ENCODE measurements at places on chromosomes 7 and 10.
A peak's percentile ranks its signal among the peaks of the same experiment; 100 is the strongest.

GRCh38 chr10:96643920-96644319, 57.1 kb upstream of the TM9SF3 start:
- no peak for DNase-seq

- DNase-seq = no peak
Measured at GRCh38 chr7:158277219-158278141, 310.1 kb downstream of the PTPRN2 start.

GRCh38 chr7:114688443-114689055, 233.3 kb upstream of the MDFIC start:
- DNase-seq = no peak

DNA sequence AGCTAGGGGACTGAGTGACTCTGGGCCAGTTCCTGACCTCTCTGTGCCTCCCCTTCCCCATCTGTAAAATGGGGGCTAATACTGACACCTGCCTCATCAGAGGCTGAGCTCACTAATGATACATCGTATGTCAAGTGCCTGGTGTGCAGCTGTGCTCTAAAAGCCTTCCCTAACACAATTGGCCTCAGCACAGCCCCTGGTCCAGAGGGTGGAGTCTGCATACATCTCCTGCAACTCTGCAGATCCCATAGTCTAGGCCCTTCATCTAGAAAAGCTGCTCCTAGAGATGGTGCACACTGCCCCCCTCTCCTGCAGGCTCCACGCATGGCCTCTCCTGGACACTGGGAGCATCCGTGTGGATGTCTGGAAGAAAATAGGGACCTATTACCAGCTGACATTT, 255.0 kb downstream of the RPS24 start:
- no peak for DNase-seq

DNA sequence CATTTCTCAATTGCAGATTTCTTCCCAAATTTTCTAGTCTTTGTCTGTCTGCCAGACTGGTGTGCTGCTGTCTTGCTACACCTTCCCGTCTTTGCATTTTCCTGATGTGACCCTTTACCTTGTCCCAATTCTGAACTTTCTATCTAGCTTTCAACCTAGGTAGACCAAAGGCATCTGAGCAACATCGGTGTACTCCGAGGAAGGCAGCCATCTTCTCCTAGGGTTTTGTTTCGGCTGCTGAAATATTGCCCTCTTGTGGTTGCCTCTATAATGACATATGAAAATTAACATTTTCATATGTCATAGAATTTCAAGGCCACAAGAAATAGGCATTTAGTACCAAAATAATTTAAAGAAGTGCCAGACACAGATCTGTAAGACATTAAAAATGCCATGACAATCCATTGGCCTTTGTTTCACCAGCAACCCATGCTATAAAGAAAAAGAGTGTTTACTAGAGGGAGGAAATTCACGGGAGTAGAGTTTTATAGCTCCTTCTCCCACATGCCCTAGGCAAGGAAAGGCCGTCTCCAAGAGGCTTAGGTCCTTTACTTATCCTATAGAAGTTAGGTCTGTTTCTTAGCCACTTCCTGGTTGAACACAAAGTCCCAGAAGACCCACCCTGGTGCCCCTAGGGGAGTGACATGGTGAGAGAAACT, 23.4 kb downstream of the OR9A2 start:
- peak; percentile 47 for DNase-seq

Data from HT1080 (cell line).